Tibial nerve (tissue), 4 donors: ENCODE measurements at places on chromosomes 5 and 9. TPM values are rescaled to one million over a fixed set of nuclear protein-coding genes. Genes with fewer than 3 reads are reported as not detected.

The PCDHGA5 gene
- total RNA-seq = 8.2 TPM

DNA sequence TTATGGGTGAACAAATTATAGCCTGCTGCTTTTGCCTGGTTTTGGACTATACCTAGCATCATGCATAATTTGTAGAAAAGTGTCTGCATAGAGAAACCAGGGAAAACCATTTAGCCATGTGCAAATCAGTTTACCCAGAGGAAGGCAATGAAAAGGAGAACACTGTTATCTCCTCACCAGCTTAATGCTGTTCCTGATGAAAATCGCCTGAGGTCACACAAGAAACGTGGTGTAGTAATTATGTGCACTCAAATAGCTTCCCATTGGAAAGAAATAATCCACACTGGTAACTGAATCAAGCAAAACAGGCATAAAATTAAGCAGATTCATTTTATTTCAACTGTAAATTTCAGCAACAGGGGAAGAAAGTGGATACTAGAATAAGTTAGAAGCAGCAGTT is 51.7 kb upstream of the FAM240B start:
- DNase-seq = no peak

- no peak for DNase-seq
These were observed 75.2 kb upstream of the GALNT10 start for GRCh38 chr5:154115291-154115690.

The LCP2 gene
- 53.8 TPM for total RNA-seq

DNA sequence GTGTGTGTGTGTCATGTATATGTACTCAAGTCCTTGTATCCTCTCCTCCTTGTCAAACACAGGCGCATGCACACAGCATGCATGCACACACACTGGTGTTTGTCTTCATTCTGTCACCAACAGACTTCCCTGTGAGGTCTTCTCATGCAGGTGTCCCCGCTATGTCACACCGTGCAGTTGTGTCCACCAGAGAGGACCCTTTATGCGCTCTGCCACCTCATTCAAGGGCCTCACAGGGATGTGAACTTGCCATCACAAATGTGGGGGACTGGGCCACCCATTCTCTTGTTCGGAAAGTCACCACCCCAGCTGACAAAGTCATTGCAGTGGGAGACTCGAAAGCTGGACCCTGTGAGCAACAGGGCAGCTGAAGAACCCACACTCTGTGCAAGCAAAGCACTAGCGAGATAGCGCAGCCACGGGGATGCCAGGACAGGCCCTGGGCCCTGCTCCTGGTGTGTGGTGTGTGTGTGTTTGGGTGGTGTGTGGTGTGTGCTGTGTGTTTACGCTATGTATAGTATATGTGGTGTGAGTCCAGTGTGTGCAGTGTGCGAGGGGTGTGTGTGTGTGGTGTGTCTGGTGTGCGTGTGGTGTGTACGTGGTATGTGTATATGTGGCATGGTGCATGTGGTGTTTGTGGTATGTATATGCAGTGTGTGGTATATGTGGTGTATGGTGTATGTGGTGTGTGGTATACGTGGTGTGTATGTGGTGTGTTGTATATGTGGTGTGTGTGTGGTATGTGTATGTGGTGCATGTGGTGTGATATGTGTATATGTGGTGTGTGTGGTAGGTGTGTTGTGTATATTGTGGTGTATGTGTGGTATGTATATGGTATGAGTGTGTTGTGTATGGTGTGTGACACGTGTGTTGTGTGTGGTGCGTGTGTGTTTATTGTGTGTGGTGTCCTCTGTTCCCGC is 30.9 kb upstream of the NXNL2 start:
- no peak for DNase-seq

GRCh38 chr9:20335668-20336332 is 286.5 kb downstream of the MLLT3 start:
- no peak for DNase-seq

DNA sequence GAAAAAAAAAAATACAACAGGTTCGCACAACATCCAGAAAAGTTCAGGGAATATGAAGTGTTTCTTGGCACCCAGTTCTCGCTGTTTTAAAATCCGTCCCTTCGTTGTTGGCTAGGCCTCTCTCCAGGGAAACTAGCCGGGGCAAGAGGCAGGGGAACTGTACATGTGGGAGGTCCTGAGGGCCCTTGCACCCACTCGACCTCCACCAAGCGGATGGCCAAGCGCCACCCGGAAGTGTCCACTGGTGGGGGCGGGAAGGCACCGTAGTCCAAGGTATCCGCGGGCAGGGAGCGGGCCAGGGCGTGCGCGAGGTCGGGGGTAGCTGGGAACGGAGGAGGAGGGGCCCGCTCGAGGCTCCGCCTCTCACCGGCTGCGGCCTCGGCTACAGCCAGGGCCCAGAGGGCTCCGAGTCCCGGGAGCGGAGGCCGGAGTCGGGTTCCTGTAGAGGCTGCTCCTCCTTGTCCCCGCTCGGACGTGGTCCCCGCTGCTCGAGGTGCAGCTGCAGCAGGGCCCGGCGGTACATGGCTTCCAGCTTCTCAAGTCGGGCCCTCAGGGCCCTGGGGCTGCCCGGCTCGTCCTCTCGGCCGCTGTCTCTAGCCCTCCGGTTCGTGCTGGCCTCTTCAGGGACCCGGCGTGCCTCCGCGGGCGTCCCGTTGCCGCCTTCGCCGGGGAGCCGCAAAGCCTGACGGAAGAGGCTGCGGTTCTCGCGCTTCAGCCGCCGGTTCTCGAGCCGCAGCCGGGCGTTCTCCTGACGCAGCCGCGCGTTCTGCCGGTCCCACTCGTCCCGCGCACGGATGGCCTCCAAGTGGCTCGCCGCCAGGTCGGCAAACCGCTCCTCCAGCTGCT is 720 bp downstream of the TUSC1 start:
- DNase-seq = peak; percentile 73

The LHX3 gene
- not detected for total RNA-seq

The GCNT4 gene
- 0.98 TPM for total RNA-seq

- DNase-seq = no peak
These were observed 241.2 kb downstream of the FAM114A2 start for GRCh38 chr5:153797484-153797883.

- DNase-seq = no peak
These were observed 12.6 kb downstream of the JAK2 start for GRCh38 chr9:4997631-4998030.

DNA sequence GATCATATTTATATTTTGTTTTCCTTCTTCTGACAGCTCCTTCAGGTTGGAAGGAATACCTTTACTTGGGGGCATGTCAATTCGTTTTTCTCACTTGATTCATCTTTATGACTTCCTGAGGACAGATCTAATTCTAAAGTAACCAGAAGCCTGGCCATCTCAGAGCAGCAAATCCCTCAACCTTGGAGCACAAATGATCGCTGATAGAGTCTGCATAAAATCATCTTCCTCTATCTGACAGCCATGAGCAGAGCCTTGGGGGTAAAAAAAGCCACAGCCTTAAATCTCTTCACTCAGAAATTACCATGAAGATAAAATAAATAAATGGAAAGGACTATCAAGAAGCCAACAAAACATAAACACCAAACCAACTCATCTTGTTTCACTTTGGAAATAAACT is 325.8 kb downstream of the PRR16 start:
- DNase-seq = no peak

GRCh38 chr9:92659601-92660000 is 10.3 kb downstream of the IPPK start:
- no peak for DNase-seq

DNA sequence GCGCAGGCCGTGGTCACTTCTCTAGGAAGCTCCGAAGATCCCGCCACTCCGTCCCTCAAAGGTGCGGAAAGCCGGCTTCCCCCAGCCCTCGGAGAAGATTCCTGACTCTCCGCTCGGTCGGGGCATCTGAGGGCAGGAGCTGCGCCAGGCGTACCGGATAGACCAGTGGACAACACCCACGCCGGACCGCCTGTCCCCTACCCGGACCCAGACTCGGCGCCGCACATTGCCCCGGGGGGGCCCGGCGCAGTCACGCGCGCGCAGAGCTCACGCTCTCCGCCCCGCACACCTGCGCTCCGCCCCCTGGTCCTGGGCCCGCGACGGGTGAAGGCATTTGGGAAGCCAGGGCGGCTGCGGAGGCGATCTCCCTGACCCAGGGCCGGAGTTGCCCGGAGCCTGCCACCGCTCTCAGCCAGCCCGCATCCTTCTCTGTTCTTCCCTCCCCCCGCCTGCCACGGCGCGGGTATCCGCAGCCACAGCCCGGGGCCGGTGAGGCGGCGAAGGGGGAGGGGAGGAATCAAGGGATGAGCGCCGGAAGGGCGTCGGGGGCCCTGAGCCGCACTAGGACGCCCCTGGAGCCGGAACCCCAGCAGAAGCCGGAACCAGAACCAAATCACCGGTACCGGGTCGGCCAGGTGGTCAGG is 448 bp downstream of the RELL2 start:
- no peak for DNase-seq

GRCh38 chr9:128072144-128073021 is 4.4 kb downstream of the SLC25A25 start:
- peak; percentile 85 for DNase-seq

DNA sequence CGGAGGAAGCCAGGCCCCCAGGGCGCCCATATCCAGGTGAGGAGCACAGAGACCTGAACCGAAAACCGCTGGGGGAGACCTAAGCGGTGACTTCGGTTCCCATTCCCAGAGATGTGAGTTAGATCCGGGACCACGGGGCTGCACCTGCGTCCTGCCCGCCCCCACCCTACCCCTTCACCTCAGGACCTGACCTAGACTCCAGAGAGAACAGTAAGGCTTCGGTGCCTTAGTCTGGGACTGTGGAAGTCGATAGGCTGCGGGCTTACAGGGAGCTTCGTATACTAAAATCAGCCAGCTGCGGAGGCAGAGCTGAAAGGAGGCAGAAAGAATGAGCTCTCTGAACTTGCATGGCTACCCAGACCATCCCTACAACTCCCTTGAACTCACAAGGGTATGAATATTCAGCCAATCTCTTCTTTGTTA is 518 bp upstream of the FAM13B start:
- DNase-seq = no peak

The CLINT1 gene
- total RNA-seq = 48.3 TPM

The CDC25C gene
- total RNA-seq = 0.60 TPM

GRCh38 chr9:124273427-124274160 is 15.8 kb downstream of the NEK6 start:
- DNase-seq = no peak

- DNase-seq = no peak
These were observed 15.8 kb downstream of the CNTFR start for GRCh38 chr9:34573599-34574325.

GRCh38 chr9:129889941-129890717 is 54.9 kb downstream of the USP20 start:
- no peak for DNase-seq

DNA sequence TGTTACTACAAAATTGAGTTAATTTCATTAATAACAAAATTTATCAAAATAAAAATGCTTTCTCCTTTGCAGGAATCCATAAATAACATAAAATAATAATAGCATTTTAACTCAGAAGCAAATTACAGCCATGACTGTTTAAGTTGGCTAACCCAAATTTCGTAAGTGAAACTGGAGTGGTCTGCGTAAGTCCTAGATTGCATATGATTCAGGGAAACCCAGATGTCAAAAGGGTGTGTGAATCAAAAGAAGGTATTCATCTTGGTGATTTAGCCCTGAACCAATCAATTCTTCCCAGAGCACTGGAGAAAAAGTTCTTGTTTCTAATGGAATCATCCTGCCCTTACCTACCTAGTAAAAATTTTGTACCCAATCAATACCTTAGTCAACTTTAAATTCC is 547.6 kb downstream of the RAB3C start:
- DNase-seq = no peak

DNA sequence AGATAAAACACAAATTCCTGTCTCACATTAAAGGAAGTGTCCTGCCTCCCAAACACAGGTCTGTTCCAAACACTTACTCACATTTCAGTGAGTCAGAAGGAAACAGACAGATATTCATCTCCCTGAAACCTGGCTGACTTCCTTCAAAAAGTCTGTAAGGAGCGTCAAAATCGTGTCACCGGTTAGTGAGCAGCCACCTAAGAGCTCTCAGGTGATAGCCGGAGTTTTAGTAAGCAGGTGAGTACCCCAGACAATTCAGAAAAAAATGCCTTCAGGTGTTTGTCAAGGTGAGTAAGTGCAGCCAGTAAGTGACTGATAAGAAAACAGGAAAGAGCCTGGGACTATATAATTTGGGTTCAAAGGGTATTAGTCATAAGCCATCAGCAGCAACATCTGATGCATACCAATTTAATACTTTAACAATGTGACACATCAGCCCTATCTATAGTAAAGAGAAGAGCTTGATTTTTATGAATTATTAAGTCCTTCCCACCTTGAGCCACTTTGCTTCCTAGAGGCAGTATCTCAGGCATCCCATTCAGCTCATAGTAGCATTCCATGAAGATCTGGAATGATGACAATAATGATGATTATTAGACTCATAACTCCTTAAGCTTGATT is 1.3 kb upstream of the ITGA2 start:
- no peak for DNase-seq

DNA sequence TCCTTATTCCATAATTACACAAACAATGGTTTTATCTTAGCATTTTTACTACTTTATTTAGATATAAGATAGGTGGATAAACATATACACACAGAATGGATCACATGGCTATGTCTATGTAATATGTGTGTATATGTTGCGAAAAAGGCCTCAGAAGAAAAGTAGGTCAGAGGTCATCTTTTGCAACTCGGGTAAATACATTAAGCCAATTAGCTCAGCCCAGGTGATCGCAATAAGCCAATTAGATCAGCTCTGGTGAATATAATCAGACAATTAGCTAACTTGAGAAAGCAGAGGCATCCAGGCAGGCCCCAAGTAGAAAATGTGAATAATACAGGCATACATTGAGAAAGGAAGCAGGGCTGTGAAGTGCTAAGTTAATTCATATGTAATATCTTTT is 24.3 kb downstream of the SLCO4C1 start:
- no peak for DNase-seq

GRCh38 chr5:88882276-88883038 is 527 bp downstream of the MEF2C start:
- no peak for DNase-seq
